ENCODE measurements at places on chromosomes 1 and 21.

GRCh38 chr1:22379566-22379965, 72.1 kb upstream of the ZBTB40 start:
- no peak for DNase-seq

- no peak for DNase-seq
Measured at GRCh38 chr1:11772458-11772857, 10.5 kb downstream of the C1orf167 start.

DNA sequence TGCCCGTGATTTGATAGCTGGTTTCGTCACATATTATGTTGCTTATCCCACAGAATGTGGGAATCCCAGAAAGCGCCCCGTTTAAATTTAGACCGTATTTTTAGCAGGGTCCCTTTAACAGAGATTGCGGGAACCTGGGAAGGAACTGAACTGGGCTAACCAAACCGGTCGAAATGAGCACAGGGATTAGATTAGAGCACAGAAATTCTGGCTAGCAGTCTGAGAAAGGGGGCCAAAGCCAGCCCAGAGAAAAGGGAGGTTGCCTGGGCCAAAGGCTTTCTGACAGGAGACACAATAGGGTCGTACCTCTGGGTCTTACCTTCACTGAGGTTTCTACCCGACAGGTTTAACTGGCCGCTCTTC, 327 bp downstream of the LRRC40 start:
- no peak for DNase-seq

GRCh38 chr1:168689327-168689657, 39.7 kb downstream of the DPT start:
- DNase-seq = no peak

GRCh38 chr1:52677076-52677806, 20.9 kb downstream of the COA7 start:
- no peak for DNase-seq

GRCh38 chr1:203049077-203049476, 22.8 kb downstream of the PPFIA4 start:
- no peak for DNase-seq

GRCh38 chr21:42113926-42114409, 42.9 kb downstream of the UMODL1 start:
- DNase-seq = no peak

DNA sequence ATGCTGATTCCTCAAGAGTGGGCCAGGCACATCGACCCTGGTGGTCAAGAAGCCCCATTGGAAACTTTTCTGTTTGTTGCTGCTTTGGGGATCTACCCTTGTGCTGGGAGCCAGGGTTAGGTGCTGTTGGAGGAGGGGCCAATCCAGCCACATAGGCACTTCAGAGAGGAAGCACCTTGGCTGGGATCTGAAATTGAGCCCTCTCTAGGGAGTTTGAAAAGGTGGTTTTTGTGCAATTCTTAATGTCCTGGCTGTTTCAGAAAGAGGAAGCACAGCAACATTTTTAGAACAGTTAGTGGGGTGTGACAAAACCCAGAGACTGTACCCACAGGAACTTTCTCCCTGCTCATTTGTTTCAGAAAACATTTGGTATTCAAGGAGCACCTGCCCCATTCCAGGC, 17.2 kb upstream of the BEND5 start:
- DNase-seq = no peak

DNA sequence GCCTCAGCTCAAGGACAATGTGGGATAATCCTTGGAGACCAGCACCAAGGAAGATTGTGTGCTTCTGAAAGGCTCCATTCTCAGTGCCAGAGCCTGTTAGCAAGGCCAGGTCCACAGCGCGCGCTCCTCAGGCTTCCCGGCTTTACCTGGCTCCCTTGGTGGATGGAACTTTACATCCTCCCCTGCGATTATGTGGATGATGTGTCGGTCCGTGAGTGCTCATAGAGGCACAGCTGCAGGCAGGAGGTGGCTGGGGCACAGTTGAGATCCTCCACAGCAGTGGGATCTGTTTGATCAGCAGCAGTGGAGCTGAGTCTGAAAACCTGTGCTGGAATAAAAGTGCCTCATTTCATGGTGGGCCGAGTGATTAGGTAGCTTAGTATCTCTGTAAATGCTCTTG, 62.7 kb downstream of the PRDM2 start:
- DNase-seq = no peak

DNA sequence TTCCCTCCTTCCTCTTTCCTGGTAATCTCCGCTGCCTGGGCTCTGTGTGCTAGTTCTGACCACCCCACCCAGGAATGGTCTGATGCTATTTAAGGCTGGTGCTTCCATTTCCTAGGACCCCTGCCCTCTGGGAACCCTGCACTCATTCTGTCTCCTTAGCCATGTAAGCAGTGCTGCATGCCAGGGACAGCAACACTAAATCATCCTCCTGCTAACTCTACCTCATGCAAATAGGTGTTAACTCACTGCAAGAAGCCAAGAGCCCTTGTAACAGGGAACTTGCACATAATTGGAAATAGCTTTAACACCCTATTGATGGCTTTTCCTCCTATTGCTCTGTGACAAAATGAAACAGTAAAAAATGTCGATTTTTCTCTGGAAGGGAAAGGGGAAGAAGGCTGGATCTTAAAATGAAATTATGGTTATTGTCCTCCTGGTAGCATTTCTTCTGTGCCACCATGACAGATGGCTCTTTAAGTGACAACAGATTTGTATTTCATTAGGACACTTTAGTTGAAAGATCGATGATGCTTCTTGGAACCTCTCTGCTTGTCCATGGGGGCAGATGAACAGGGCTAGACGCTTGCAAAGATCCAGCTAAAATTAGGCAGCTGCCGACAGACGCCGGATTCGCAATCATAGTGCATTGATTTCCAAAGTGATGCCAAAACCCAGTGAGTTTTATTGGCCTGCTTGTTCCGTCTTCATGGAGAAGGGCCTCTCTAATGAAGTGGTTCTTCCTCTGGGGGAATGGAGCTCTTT, 551.7 kb downstream of the MATN1 start:
- DNase-seq = no peak

- DNase-seq = peak; percentile 43
Measured at GRCh38 chr1:236522937-236523703, 662 bp upstream of the LGALS8 start.

- peak; percentile 69 for DNase-seq
Measured at GRCh38 chr1:8889925-8890785, 11.7 kb upstream of the ENO1 start.

DNA sequence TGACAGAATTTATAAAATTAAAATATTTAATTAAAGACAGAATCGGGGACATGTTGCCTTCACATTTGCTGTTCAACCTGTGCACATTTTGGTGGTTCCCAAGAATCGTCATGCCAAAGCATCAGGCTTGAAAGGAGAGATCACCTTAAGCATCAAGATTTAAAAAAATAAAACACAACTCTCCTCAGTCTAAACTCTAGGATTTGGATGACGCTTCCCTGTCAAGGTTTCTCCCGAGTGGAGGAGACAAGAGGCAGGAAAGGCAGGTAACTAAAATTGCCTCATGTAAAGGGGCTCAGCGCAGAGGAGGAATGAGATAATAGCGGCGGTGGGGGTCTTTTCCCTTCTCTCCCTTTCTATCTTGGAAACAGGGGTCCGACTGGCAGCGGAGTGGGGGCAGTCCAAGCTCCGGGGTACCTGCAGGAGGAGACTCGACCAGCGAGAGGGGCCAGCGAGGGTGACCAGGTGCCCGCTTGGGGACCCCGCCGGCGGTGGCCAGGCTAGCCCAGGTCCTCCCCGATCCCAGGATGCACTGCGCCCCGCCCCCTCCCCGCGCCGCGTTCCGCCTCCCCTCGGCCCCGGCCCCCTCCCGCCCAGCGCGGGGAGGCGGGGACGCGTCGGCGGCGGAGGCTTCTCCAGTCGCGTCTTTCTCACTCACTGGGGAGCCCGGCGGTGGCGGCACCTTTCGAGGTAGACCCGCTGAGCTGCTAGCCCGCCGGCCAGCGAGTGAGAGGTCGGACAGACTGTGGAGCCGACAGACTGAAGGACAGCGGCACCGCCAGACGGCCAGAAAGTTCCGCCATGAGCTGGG, at the start of gene FNBP1L:
Gene FNBP1L, plus strand, starts transcription at position 638 of the 811 bp plus-strand sequence. Its CDS starts 164 bp downstream, at position 802.
- peak; percentile 71 for DNase-seq

GRCh38 chr1:95230256-95230655, 3.8 kb upstream of the RWDD3 start:
- DNase-seq = peak; percentile 55

DNA sequence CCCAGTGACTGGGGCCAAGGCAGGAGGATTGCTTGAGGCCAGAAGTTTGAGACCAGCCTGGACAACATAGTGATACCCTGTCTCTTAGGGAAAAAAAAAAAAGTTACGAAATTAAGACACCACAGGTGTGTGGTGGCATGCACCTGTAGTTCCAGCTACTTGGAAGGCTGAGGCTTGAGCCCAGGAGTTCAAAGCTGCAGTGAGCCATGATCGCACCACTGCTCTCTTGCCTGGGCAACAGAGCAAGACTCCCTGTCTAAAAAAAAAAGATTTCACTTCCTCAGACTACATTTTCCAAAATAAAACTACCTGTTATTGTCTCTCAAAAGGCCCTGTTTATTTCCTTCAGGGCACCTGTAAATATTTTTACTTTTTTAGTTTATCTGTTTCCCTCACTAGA, 4.7 kb upstream of the STK40 start:
- DNase-seq = no peak

GRCh38 chr1:113811156-113811887, 954 bp downstream of the RSBN1 start:
- peak; percentile 45 for DNase-seq

DNA sequence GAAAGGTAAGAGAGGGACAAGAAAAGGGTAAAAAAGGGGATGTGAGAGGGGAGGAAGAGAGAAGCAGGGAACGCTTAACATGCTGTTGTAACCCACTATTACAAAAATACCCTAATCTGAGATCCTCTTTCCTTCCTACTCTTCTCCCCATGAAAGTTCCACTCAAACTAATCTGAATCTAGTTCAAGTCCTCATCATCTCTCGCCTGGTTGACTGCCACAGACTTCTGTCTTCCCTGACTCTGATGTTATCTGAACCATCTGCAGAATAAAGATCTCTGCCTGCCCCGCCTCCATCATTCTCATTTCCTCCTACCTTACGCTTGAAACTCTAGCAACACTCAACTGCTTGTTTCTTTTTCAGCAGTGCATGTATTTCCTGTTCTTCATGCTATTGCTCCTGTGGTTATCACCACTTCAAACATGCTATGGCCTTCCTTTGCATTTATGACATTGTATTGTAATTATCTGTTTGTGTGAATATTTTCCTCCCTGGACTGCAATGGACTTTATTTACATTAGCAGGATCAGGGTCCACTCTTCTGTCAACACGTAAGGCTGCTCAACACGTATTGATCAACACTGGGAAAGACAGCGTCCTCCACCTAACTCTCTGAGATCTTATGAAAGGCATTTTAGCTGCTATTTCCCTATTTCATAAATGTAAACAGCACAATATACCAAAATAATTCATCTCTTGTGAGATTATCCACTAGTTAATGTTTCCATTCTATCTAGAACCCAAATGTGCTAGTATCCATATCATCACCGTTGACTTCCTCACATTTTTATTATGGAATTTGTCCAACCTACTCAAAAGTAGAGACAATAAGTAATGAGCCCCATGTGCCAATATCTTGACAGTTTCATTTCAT, 215.5 kb upstream of the USP25 start:
- no peak for DNase-seq

DNA sequence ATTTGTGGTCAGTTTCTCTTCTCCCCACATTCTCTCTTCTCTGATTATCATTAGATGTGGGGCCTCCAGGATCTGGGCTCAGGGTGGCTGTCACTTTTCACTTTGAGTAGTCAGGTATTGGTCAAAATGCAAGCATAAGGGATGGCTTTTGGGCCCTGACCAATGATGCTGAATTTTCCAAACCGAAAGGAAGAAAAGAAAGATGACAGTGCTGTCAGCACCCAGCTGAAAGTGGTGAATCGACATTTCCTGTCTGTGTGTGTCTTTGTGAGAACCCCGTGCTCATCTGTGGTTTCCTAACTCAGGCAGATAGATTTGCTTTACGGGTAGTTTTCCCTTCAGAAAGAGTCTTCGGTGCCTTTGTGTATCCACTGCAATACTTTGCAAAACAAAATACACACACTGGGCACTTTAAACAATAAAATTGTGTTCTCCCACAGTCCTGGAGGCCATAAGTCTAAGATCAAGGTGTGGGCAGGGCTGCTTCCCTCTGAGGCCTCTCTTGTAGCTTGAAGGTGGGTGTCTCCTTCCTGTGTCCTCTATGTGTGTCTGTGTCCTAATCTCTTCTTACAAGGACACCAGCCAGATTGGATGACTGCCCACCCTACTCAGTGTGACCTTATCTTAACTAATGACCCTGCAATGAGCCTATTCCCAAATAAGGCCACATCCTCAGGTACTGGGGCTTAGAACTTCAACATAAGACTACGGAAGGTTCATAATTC, 274.8 kb upstream of the AJAP1 start:
- no peak for DNase-seq

GRCh38 chr1:240310226-240310925, 218.7 kb downstream of the FMN2 start:
- no peak for DNase-seq

GRCh38 chr1:160427625-160428024, 27.3 kb downstream of the VANGL2 start:
- peak; percentile 15 for DNase-seq

- DNase-seq = peak; percentile 31
Measured at GRCh38 chr1:203860396-203861025, 888 bp upstream of the SNRPE start.

DNA sequence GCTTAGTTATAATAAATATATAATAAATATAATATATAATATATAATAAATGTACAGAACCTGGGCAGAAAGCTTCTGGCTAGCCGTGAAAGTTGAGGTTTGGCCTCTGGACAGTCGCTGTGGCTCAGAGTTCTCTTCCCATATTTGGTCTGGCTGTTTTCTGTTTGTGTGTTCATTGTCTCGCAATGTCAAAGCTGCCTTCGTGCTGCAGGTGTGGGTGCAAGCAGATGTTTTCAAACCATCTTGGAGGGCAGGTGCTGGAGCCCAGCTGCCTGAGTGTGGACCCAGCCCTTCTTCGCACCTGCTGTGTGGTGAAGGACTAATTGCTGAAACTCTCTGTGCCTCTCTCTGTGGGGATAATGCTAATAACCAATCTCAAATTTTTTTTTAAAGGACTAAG, 3.6 kb upstream of the CSTB start:
- no peak for DNase-seq

- DNase-seq = peak; percentile 29
Measured at GRCh38 chr1:202852163-202852904, 36.6 kb downstream of the RABIF start.

DNA sequence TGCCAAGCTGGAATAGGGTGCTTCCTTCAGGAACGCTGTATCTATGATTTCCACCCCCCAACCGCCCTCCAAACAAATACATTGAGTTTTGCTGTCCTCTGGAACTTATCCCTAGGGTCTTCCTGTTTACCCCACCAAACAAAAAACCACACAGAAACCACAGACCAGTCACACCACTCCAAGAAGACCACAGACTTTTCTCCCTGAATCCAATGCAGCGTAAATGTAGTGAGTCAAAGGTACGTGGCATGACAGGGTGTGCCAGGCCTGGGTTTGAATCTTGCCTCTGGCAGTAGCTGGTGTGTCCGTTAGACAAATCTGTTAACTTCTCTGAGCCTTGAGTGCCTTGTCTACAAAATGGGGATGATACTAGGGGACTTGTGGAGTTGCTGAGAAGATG, 27.8 kb downstream of the ASAP3 start:
- no peak for DNase-seq

- DNase-seq = peak; percentile 2
Measured at GRCh38 chr1:3283849-3284248, 170.6 kb upstream of the ARHGEF16 start.
